CD4-positive, alpha-beta T cell treated with Interleukin-17A for 4 hours (primary cell): ENCODE measurements at places on chromosomes 4 and X.
A peak's percentile ranks its signal among the peaks of the same experiment; 100 is the strongest.

- no peak for DNase-seq
These were observed 92.4 kb downstream of the HPRT1 start for GRCh38 chrX:134552351-134552750.

DNA sequence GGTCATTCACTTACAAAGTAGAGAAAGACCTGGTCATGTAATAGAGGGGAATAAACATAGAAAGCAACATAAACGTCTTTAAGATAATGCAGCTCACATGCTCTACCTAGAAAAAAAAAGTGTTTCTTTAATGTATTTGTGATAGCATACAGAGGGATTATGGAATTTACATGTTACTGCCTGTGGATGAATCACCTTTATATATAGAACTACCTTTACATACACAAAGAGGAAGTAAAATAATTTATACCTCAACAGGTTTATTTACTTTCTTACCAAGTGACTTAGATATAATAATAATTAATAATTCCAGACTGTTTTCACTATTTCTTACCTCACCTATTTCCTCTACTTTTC lies 81.5 kb downstream of the PPP3CA start:
- DNase-seq, result no peak

GRCh38 chr4:53013873-53014775 lies 152.0 kb downstream of the RASL11B start:
- no peak for DNase-seq

DNA sequence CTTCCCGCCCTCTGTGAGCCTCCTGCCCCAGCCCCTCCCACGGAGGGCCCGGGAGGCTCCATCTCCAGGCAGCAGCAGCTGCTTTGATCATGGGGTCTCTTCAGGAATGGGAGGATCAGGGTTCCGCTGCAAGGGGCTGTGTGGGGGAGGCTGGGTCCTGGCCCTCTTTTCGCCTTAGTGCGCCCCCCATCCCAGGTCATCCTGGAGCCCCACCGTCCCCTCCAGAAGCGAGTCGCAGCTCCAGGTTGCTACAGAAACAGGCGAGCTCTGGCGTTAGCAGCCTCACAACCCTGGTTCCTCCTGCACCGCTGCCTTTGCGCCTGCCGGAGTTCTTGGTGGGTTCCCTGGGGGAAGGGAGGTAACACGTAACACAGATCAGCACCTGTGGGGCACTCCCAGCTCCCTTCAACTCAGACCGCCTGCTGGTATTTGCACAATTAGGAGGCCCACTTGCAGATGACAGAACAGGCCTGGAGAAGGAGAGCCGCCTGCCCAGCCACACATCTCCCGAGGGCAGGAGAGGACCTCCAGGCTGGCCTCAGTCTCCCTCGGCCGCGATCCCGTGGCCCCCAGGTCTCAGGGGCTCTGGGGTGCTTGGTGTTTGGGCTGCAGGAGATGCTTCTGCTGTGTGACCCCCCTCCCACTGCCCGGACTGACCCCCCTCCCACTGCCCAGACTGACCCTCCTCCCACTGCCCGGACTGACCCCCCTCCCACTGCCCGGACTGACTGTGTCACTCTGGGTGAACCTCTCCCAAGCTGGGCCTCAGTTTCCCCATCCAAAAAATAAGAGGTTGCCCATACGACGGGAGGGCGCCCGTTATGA lies 64.2 kb upstream of the ADRA2C start:
- DNase-seq, result no peak

GRCh38 chr4:107705742-107706556 lies 14.1 kb downstream of the PAPSS1 start:
- no peak for DNase-seq

DNA sequence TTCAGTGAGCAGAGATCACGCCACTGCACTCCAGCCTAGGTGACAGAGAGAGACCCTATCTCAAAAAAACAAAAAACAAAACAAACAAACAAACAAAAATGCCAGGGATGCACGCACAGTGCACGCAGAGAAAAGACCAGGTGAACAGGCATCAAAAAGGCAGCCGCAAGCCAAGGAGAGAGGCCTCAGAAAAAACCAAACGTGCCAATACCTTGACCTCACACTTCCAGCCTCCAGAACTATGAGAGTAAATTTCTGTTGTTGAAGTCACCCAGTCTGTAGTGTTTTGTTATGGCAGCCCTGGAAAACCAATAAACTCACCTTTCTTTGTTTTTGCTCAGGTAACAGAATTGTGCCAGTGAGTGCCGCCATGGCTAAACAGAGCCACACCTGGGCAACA lies 66.0 kb downstream of the CHRNA9 start:
- no peak for DNase-seq

- DNase-seq, result no peak
These were observed 110.2 kb downstream of the SLC4A4 start for GRCh38 chr4:71449040-71449439.

DNA sequence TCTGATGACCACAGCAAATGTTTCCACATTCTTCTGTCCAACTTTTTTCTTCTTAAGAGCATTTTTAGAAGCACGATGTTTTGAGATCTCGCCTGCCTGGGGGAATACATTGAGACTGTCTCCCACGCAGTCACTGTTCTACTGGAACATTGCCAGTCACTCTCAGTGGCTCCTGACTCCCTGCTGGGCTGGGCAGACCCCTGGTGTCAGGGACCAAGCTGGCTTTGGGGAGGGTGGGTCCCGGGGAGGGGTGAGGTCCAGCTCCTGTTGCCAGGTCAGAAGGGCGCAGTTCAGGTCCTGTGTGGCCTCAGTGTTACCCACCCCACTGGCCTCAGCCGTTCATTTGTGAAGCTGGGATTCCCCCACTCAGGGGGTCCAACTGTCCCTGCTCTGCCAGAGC lies 18.9 kb upstream of the ABLIM2 start:
- DNase-seq, result no peak

DNA sequence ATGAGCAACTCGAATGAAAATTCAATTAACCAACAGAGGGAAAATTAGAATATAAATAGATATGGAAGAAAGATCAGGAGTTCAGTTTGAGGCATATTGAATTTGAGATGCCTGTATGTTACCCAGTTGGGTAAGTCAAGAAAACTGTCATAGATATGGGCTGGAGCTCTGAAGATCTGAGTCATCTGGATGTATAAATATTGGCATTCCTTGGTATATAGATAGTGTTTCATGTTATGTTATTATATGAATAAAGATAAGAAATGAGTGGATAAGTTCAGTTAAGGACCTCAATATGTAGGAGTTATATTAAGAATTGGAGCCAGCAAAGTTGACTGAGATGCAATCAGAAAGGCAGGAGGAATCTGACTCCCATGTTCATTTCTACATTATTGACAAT lies 543.6 kb upstream of the SMIM31 start:
- no peak for DNase-seq

GRCh38 chr4:95105983-95106382 lies 348.2 kb downstream of the BMPR1B start:
- no peak for DNase-seq

DNA sequence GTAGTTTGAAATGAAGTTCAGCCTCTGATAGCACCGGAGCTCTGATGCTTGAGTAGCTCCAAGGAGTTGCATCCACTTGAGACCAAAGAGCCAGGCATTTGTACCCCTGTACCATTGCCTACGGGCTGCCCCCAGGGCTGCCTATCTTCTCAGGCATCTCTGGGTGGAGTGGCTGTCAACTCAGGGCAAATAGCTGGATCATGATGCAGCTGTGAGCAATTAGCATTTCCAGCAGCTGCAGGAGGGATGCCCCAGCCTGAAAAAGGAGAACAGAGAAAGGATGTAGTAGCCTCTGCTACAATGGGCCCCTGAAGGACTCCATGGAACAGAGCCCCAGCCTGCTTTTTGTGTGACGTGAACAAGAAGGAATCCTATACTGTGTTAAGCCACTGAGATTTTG lies 492.6 kb downstream of the BCOR start:
- no peak for DNase-seq

DNA sequence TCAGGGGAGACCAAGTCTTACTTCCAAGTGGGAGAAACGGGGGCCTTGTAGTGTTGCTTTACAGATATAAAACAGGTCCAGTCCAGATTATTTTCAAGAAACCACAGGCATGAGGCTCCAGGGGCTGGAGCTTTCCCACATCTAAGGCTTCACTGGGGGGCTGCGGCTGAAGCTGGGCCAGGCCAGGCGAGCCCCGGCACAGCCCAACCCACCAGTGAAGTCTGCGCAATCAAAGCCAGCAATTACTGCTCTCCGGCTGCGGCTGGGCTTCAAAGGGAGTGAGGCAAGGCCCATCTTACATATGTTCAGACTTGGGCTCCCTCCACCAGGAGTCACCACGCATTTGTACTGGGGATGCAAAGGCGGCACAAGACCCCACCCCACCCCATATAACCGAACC lies 61.7 kb downstream of the HADH start:
- DNase-seq, result peak; percentile 37

GRCh38 chr4:4217113-4217512 lies 9.6 kb downstream of the OTOP1 start:
- no peak for DNase-seq

DNA sequence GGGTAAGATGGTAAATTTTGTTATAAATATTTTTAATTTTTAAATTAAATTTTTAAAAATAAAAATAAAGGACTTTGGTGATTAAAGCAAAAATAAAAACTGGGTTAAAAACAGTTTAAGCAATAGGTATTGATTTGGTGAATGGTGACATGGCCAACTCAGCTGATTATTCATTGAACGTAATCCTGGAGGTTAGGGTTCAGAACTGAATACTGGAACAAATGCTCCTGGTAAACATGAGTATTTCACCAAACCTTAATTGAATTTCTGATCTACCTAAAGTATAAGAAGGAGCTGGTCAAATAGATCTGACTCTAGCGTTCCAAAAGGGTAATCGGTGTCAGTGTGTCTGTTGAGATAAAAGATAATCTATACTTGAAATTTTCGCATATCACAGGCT lies 141.8 kb downstream of the SHROOM3 start:
- no peak for DNase-seq

DNA sequence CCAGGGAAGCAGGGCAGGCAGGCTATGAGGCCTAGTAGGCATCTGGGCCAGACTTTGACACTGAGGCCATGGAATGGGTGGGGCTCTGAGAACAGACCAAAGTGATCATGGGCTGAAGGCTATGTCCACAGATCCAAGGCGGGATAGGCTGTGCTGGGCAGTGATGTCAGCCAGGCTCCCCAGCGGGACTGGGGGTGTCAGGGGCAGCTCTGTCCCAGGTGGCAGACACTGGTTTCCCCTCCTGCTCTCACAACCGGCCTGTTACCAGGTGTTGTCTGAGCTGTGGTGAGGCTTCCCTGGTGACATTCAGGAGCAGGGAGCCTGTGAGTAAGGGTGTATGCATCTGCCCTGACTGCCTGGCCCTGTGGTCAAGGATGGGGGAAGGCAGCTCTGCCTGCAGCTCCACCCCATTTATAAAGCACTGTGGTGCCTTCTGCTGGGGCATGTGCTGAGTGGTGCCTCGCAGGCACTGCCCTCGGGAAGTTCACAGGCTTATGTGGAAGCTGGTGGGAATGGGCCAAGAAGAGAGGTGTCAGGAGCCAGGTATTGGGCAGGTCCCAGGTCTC lies 2.9 kb downstream of the IL9R start:
- peak; percentile 2 for DNase-seq

GRCh38 chr4:173651651-173652282 lies 121.7 kb upstream of the HAND2 start:
- no peak for DNase-seq

DNA sequence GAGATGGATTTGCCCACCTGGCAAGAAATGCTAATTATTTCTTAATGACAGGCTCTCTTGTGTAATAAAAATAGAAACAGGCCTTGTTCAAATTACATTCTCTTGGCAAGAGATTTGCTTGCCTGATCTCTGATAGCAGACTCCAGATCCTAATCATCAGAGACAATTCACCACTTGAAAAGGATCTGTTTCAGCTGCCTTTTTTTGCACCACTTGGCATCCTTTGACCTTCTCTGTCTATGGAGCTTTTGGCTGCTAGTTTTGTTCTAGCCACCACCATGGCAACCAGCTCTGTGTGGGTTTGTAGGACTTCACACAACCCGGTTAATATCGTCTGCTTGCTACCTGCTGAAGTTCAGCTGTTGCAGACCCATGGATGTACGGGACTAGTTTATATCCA lies 241.1 kb upstream of the TLL1 start:
- DNase-seq, result no peak

- DNase-seq, result no peak
These were observed 131.5 kb downstream of the GABRA2 start for GRCh38 chr4:46258431-46258830.

DNA sequence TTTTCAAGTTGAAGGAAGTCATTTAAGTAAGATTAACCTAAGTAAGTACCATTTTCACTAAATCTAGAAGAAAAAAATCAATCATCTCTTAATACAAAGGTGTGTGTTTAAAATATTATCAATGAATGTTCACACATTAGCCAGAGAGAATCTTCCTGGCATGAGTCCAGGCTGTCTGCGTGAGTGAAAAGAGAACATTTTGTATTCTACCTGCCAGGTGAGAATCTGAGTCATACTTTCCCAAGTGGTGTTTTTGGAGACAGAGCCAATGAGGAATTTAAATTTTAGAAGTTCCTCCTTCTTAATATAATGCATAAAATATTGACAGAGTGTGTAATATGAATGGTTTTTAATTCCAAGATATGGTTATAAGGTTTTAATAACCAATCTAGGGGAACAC lies 371.8 kb upstream of the NR3C2 start:
- DNase-seq, result no peak

- no peak for DNase-seq
These were observed 230.7 kb downstream of the AFAP1 start for GRCh38 chr4:7708981-7709380.

DNA sequence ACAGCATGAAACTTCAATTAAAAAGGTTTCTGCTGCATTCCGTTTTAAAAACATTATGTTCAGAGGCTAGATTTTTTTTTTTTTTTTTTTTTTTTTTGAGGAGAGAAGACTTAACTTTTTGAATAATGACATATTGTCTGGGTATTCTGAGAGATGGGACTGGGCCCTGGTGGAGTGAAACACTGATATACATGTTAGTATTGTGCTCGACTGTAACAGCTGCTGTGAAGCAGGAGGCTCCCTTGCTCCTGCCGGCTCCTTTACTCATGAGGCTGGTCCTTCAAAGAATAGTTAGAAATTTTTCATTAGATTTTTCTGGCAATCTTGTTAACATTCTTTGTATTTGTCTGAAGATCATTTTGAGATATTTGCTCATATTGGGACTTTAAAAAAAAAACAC lies 73.3 kb downstream of the TMEM131L start:
- no peak for DNase-seq

GRCh38 chr4:71377561-71377960 lies 38.7 kb downstream of the SLC4A4 start:
- DNase-seq, result no peak

DNA sequence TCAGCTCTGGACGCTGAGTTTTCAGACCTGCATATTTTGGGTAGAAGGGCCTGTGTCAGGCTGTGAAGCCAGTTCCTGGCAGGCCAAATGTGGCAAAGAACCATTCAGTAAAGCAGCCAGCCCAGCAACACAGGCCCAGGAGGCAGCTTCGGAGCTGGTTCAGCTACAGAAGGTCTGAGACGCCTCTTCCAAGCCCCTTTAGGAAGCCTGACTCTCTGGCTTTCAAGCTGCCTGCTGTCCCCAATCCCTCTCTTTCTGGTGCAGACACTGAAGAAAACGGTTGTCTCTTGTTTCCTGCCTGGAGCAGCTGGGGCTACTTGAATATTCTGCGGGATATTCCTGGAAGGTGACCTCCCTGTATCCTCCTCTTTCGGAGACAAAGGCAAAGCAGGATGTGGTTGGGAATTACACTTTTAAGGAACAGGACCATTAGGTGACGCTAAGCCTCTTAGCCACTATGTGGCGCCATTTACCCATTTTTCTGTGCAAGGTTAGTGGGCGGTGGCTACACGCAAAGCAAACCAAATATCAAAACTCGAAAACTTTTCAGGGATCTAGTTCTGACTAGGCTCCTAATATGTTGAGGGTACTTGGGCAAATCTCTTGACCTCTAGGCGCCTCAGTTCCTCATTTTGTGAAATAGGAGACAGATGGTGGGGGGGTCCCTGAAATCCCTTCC lies 47.2 kb upstream of the LAS1L start:
- DNase-seq, result peak; percentile 74
